Pons (tissue), 1 donor: ENCODE measurements at places on chromosomes 11 and 22.
A peak's percentile ranks its signal among the peaks of the same experiment; 100 is the strongest.

DNA sequence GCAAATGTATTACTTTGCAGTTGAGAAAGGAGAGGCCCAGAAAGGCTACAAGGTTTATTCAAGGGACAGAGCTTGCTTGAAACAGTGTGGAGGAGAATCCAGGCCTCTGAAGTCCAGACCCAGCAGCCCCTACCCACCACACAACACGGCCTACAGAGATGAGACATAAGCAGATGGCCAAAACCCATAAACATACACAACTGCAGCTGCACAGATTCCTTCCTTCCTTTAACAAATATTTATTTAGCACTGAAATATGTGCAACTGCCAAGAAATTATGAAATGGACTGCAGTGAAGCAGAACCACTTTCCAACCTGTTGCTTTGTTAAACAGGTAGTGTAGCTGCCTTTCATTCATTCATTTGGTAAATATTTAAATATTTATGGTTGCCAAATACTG, 122.3 kb downstream of the SPATA19 start:
- DNase-seq: no peak

- DNase-seq: no peak
Observed at GRCh38 chr11:75430714-75431532, 2.1 kb downstream of the KLHL35 start.

DNA sequence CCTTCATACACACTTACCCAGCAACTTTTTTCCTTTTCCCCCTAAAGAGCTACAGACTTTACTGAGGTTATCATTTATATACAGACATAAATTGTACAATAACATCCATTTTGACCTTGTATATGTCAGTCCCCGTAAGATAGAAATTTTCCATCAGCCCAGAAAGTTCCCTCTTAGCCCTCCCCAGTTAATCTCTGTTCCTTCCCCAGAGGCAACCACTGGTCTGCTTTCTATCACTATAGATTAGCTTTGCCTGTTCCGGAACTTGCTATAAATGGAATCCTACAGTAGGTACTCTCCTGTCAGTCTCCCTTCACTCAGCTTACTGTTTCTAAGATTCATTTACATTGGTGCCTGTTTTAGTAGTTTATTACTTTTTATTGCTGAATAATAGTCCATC, 54.9 kb downstream of the TSPAN18 start:
- DNase-seq: no peak

GRCh38 chr22:36386900-36387708, 663 bp downstream of the MYH9 start:
- no peak for DNase-seq

DNA sequence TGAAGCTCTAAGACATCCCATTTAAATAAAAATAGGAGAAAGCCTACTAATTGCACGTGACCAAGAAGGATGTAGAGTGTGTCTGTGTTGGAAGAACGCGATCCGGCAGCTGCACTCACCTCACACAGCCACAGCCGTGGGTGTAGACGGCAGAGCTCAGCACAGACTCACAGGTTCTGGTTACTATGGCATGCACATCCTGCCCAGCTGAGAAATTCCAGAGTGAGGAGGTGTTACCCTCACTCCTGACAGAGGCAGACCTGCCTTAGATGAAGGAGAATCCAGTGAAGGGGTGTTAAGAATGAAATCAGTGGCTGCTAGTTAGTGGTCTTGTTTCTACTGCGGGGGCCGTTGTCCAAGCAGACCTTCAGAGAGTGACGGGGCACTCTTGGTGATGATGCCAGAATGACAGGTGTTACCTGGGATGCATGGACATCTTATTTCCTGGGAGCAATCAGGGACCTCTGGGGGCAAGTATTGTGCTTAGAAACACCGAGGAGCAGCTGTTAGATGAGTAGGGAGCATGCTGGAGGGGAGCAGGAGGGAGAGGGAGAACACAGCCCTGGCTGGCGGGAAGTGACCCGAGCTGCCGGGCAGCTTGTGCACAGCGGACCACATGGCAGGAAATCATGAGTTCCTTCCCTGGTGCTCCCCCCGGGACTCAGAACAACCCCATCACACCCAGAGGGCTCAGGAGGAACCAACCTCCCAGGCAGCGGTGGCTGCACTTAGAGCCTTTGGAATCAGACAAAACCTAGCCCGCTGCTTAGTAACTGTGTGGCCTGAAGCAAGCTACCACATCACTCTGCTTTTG, 12.3 kb downstream of the KCNJ5 start:
- peak; percentile 62 for DNase-seq

DNA sequence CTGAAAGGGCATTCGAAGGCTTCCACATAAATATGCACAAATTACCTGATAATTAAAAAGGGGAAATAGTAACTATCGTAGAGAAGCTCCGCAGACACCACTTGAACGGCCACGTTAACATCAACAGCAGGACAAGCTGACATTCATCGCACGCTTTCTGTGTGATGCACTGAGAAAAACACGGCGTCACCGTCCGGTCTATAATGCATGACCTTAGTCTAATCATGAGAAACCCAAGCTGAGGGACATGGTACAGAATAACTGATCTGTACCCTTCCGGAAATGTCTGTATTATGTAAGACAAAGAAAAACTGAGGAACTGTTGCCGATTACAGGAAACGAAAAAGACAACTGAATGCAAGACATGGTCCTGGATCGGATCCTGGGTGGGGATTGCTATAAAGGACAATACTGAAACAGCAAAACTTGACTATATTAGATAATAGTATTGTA, 678 bp upstream of the RANGAP1 start:
- DNase-seq: peak; percentile 75

- no peak for DNase-seq
Observed at GRCh38 chr11:22742157-22742613, 75.8 kb downstream of the GAS2 start.

GRCh38 chr22:49147617-49148175, 680.0 kb downstream of the BRD1 start:
- DNase-seq: no peak

DNA sequence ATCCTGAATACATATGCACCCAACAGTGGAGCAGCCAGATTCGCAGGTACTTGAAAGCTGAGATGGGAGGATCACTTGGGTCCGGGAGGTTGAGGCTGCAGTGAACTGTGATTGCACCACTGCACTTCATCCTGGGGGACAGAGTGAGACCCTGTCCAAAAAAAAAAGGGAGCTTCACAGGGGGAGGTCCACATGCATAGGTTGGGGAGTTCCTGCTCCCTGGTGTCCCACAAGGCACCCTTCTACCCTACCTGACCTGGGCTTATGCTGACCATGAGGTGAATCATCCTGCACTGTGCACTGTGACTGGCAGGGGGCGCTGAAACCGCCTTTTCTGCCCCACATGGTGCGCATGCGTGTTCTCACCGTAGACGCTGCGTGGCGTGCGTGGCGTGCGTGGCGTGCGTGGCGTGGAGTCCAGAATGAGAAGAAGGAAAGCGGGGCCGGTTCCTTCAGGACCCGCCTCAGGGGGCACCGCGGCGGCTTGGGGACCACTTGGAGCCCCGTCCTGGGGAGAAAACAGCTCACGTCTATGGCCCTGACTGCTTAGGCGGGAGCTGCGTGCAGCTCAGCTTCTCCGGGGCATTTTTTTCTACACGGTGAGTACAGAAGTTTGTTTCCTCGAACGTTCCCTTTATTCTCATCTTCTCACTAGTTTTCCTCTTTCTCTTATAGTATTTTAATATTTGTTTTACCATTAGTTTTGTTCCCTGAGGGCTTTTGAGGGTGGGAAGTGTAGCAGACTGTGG, 116.6 kb upstream of the GRK3 start:
- peak; percentile 81 for DNase-seq

DNA sequence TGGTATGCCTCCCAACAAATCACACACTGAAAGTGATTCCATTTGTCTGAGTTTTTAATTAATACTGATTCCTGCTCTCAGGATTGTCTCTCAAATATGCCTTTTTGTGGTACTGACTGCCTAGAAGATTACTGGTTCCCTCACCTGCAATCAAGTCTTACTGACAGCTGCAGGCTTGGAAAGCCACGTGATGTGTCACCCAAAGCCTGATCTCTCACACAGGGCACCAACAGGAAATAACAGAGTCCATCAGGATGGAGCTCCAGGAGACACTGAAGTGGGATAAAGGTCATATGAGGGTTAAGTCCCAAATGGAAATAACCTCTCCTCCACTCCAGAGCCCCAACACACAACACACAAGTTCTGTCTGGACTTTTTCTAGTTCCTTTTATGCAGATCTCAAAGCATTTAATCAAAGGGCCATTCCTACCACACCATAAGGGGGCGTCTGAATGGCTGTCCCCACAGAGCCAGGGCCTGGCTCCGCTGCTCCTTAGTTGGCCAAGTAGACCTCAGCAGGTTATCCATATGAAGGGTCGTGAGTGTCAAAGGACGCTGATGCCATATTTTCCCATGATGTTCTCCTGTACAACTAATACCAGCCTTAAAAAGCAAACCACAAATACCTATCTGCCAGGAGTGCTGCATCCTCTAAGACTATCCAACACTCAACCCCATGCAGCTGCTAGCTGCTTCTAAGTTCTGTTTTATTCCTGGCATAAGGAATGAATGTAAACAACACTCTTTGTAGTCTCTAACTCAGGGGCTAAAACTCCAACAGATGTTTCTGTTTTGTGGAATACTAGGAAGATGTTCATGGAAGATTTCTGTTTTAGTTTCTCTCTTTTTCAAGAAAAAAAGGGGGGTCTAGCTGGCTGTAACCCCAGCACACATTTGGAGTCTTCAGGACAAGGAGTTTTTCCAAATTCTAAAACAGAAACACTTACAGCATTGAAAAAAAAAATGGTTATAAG, 13.0 kb downstream of the SCUBE2 start:
- DNase-seq: no peak

DNA sequence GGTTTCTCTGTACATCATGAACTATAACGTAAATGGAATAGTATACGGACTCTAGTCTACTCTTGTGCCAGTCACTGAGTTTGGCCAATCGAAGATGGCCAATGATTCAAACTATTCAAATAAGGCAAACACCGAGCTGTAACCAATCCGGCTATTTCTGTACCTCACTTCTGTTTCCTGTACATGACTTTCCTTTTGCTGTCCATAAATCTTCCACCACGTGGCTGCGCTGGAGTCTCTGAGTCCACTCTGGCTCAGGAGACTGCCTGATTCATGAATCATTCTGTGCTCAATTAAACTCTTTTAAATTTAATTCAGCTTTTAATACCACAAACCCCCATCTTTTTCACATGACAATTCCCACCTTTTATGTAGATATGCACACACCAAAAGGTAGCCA, 1.5 kb upstream of the JAML start:
- DNase-seq: peak; percentile 9

- DNase-seq: no peak
Observed at GRCh38 chr22:42769574-42770447, 49.1 kb upstream of the A4GALT start.

GRCh38 chr11:130020323-130020722, 17.7 kb upstream of the PRDM10 start:
- no peak for DNase-seq

GRCh38 chr11:76668362-76669155, 2.0 kb downstream of the LRRC32 start:
- DNase-seq: no peak

DNA sequence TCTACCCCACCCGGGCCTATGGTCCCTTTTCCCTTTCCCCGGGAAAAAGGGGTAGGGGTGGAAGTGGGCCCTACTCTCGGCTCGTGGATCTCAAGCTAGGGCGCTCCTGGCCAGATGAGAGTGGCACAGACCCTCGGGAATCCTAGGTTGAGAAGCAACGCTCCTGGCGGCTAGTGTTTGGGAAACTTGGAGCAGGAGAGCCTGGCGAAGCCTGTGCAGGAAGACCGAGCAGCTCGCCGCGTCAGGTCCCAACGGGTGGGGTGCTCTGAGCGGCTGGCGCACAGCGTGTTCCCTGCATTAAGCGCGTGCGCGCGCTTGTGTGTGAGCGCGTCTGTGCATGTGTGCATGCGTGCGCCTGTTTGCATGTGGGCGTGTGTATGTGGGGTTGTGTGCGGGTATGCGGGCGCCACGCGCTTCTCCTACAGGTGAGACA, 7.1 kb upstream of the FLI1 start:
- DNase-seq: no peak

GRCh38 chr11:16860617-16861016, 122.2 kb downstream of the C11orf58 start:
- DNase-seq: no peak

GRCh38 chr11:131471976-131472375, 101.6 kb downstream of the NTM start:
- DNase-seq: no peak

GRCh38 chr22:47367993-47368945, 605.8 kb downstream of the TBC1D22A start:
- DNase-seq: no peak

- no peak for DNase-seq
Observed at GRCh38 chr11:15212876-15213275, 98.2 kb downstream of the INSC start.

DNA sequence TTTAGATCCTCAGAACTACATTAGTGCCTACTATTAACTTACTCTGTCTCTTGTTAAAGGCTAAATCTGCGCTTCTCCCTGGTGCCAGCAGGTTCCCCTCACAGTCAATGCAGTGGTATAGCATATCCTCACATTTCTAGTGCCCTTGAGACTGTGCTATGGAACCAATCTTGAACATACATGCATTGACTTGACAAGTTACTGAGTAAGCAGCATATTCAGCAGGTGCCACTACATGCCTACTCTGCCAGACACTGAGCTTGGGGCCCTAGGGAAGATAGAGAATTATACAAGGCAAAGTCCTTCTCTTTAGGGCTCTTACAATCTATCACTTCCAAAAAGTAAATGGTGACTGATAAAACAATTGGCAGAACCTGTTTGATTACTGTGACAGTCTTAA, 3.2 kb downstream of the FUT4 start:
- no peak for DNase-seq

- no peak for DNase-seq
Observed at GRCh38 chr22:20396639-20397038, 2.7 kb downstream of the ZNF74 start.

DNA sequence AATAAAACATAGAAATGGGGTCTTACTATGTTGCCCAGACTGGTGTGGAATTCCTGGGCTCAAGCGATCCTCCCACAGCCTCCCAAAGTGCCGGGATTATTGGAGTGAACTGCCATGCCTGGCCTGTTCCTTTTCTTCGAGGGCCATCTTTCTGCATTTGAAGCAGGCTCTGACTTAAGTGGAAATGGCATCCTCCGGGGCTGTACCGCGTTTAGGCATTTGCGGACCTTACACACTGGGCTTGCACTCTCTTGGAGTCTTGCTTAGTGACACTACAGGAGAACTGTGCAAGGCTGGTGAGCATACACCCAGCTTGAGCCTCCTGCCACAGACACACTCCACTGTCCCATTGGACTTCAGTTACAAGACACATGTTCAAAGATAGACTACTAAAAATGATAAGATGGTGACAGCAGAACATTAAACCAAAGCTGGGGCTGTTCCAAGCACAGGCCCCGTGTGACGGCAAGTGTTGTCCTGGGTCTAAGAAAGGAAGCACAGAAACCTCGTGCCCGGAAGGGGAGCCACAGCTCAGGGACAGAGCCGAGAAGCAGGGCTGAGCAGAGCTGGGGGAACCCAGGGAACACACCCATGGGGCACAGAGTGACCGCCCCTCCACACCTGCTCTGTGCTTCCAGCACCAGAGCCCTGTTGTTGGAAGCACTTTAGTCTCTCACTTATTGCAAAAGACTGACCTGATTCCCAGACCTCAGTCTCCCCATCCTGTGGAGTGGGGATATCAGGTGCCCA, 59.0 kb upstream of the SHANK2 start:
- no peak for DNase-seq
